Liver (tissue), 10 donors: ENCODE measurements at places on chromosomes 2 and 18.

DNA sequence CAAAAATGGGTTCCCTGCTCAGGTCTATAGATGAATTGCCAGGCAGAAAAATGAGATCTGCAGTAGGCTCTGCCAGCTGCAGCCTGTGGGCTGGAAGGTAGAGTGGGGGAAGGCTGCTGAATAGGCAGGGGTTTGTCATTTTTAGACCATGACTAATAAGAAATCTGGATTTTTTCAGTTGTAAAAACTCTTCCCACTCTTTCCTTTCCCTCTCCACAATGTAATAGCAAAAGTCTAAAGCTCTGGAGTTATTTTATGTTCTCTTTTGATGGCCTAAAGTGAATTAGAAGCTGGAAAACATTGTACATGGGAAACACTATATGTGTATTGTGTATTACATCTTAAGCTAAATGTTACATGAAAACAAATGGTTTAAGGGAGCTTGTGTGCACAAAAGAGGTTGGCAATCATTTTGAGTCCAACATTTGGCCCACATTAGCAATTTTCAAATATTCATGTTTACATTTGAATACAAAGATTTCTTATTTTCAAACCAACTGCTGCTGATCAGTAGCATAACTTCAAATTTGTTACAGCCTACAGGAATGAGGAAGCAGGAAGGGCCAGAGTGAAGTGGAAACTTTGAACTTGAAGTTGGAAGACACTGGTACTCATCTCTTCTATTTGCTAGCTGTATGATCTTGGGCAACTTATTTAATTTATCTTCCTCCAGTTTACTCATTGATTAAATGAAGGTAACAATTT lies 407.1 kb downstream of the SLC4A3 start:
- DNase-seq = no peak

GRCh38 chr2:131016826-131017741 lies 76.2 kb downstream of the FAM168B start:
- no peak for DNase-seq

DNA sequence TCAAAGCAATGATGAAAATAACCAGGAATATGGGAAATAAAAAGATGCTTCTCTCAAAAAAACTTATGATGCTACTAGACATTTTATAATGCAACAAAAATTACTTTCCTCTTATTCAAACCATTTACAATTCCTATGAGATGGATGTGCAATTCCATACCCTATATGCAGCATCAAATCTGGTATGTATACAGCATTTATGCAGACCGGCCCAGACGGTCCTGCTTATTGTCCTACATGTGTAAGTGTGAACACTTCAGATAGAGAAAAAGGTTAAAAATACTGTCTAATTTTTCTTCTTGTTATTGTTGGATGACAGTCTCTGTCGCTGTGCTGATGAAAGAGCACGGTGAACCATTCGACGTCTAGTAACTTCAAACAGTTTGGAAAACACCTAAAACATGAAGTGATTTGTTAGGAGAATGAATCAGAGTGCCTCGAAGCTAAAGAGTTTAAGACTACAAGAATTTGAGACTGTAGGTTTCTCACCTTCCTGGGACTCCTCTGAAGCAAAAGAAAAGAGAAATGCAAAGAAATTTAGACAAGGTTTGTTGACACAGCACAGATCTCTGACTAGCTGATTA lies 80.8 kb downstream of the ATL2 start:
- DNase-seq = no peak

DNA sequence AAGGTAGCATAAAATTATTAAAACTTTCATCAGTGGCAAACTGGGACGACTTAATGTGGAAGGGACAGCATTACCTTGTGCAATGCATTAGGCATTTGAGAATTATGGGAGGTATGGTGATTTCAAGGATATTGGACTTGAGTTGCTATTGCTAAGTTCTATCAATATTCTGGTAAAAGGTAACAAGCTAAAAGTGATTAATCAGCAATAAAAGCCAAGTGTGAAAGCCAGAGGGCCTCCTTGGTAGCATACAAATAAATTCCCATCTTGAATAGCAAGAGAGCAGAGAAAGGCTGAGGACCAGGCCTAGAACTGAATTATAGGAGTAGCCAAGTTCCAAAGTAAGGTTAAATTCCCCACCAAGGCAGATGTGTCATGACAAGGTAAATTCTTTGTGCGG lies 74.2 kb upstream of the KCNH7 start:
- no peak for DNase-seq

- no peak for DNase-seq
Measured at GRCh38 chr18:35533916-35534405, 36.2 kb upstream of the INO80C start.

GRCh38 chr2:119910566-119910965 lies 102.3 kb upstream of the EPB41L5 start:
- DNase-seq = no peak

- DNase-seq = no peak
Measured at GRCh38 chr18:47110492-47111274, 39.6 kb downstream of the HDHD2 start.

DNA sequence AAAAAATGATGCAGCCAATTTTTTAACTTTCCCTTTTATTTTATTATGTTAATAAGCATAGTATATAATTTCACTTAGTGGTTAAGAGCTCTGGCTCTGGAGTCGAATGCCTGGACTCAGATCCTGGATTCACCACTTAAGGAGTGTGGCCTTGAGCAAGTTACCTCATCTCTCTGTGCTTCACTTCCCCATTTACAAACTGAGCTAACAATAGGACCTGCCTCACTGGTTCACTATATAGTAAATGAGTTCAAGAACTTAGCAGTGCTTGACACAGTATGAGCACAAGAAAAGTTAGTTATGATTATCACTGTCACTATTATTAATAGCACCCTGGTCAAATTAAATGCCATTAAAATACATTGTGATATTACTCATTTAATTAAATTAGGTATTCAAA lies 30.6 kb downstream of the SCN3A start:
- no peak for DNase-seq
